Foreskin melanocyte (primary cell): ENCODE measurements at places on chromosomes 16 and 17.

- DNase-seq = no peak
These were observed 31.1 kb downstream of the RBFOX1 start for GRCh38 chr16:7363422-7364417.

- DNase-seq = no peak
These were observed 48.9 kb upstream of the LHX1 start for GRCh38 chr17:36888236-36888951.

- no peak for DNase-seq
These were observed 115.8 kb downstream of the SMG6 start for GRCh38 chr17:2187758-2188157.

DNA sequence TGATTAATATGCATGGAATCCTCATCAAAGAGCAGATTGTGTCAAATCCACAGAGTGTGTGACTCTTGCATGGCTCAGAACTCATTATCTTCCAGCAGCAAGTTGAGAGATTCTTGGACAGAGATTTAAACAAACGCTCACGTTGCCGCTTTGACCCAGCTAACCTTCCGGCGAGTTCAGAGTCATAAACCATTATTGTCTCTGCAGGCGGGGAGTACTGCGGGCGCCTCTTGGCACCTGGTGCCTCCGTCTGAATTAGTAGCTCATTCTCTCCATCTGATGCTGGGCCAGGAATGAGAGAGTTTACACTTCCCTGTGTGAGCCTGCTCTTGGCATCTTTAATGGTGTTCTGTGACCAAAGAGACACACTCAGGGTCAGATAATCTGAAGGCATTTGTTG is 138.6 kb upstream of the WSCD1 start:
- DNase-seq = no peak
